HuH-7 (cell line): ENCODE measurements at places on chromosomes 2 and 18.

- peak; percentile 58 for DNase-seq
Measured at GRCh38 chr2:10366601-10367270, 64.0 kb downstream of the HPCAL1 start.

DNA sequence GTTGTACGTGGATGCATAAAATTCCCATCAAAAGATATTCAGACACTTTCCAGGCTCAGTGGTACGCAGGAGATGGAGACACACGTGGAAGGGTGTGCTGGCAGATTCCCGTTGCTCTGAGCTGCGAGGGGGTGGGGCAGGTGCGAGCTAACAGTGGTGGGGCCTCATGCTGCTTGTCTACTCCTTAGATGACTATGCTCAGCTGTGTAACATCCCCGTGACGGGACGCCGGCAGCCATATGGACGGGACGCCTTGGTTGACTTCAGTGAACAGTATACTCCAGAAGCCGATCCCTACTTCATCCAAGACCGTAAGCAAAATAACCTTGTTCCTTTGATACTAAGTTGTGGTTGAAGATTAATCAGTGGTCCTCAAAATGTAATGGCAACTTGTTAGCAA lies 87.5 kb upstream of the RASGRP3 start:
- DNase-seq: no peak

DNA sequence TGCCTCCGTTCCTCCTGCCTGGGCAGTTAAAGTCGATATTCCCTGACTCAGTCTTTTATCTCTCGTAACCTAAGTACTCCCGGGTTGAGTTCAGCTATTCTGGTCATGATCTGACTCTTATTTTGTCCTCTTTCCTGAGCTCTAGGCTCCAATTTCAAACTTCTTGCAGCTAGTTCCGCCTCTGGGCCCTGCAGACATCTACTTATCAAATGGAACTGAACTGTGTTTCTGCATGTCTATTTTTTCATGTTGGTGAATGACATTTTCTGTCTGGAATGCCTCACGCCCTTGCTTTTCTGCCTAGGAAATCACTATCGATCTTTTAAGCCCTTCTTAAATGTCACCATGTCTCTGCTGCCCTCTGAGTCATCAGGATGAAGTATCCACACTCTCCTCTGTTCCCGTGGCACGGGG lies 101.5 kb downstream of the VAPA start:
- no peak for DNase-seq

DNA sequence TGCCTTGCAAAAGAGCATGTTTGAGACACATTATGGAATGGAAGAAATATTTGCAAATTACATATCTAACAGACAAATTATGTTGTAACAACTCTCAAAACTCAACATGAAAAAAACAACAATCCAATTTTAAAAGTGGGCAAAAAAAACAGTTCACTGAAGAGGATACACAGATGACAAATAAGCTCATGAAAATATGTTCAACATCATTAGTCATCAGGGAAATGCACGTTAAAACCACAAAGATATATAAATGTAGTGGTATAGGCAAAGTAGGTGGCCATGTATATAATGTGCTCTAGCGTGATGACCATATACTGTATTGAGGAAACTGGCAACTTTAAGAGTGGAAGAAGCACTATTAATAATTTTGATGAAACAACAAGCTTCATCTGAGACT lies 220.1 kb downstream of the IRS1 start:
- DNase-seq: no peak

- DNase-seq: no peak
Measured at GRCh38 chr2:160522951-160523710, 29.5 kb upstream of the RBMS1 start.

DNA sequence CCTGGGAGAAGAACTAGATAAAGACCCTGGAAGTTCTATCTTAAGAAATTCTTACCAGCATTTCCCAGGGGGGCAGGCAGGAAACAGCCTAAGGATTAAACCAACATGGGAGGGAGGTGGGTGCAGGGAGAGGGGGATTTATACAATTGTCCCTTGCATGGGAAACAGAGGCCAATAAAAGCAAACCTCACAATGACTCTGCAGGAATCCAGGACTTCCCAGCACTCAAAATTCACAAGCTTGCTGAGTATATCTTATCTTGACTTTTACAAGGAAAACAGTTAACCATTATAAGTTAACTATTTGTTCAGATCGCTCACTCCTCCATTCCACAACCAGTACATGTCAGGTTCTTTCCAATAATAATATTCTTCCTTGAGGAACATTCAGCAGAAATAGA lies 241.3 kb downstream of the MREG start:
- DNase-seq: peak; percentile 26

- DNase-seq: no peak
Measured at GRCh38 chr2:15667809-15668556, 76.3 kb downstream of the DDX1 start.

DNA sequence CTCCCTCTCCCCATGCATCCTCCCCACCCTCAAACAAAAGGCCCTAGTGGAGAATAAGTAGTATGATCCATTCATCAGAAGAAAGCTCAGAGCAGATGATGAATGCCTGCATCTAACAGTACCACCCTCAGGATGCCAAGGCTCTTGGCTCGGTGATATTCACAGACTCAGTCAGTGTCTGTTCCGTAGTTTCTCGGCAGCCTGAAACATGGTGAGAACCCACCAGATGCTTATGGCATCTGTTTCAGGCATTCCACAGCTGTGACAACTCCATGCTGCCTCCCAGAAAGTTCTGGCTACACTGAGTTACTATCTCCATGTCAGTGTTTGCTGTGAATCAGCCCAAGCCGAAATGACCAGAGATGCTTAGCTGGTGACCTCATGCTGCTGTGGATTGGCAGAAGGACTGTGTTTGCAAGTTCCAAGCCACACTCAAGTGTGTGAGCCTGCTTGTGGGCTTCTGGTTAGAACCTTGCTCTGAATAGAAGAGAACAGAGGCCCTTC lies 83.9 kb downstream of the WDSUB1 start:
- no peak for DNase-seq

DNA sequence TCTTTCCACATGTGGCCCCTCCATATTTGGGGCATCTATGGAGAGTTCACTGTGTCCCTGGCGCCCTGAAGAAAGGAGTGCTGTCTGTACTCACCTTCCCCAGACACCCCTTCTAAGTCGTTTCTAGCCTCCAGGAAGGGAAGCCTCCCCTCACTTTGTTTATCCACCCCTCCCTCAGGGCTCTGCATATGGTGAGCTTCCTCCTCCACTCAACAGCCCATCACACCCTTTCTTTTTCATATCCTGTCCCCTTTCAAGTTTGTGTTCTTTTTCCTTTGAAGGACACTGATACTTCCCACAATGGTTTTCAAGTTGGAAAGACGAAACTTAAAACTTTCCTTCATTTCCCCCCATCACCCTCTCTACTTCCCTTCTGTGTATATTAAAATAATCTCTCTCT lies 291.4 kb upstream of the POU3F3 start:
- no peak for DNase-seq

DNA sequence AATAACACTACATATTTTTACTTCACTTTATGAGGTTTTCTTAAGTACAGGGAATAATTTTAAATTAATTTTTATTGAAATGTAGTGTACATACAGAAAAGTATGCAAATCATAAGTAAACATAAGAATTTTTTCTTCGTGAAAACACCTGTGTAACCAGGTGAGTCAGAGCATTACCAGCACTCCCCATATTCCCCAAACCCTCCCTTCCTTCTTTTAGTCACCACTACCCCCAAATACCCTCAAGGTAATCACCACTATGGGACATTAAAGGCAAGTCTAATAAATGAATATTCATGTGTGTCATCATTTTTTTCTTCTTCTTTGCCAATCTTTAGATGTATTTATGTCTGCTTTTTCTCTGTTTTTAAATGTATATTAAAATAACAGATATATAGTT lies 139.9 kb upstream of the LTBP1 start:
- no peak for DNase-seq

DNA sequence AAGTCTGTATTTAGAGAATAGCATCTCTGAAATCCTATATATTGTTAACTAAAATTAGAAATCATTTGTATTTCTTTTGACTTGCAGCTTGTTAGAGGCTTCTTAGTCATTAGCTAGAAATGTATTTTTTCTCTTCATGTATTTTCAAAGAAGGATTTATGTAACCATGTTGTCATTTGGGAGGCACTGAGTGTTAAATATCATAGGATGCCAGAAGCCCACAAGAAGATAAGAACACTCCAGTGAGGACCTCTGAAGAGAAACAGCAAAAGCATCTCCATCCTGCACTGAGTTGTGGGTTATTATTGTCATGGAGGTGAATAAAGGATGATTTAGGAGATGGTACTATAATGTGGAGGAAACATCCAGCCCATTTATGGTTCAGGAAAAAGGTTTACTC lies 93.5 kb downstream of the UBE2E3 start:
- no peak for DNase-seq

DNA sequence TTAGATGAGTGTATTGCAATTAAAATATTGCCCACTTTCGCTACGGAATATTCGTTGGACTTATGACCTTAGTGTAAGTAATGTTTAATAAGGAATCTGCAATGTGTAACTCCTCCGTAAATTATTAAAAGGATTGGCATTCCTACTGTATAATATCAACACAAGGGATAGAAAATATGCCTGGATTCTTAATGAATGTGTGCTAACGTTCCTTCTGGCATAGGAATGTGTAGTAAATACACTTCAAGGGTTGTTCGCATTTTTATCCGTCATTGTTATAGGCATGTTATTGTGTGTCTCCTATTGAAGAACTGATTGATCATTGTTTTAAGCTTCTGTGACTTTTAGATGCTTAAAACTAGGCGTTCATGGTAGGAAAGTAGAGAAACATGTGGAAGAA lies 134.5 kb downstream of the NEDD4L start:
- DNase-seq: no peak

- DNase-seq: no peak
Measured at GRCh38 chr2:140502951-140503630, 1627.7 kb downstream of the LRP1B start.

DNA sequence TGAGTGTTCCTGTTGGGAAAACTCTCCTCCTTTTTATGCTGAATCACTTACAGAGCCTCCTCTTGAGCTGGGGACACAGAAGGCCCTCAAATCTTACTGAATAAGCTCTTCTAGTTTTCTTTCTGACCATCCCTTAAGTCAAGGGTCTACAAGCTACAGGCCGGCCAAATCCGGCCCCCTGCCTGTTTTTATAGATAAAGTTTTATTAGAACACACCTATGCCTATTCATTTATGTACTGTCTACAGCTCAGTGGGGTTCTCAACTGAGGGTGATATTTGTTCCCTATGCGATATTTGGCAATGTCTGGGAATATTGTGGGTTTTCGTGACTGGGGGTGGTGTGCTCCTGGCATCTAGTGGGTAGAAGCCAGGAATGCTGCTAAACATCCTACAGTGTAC lies 14.0 kb downstream of the CDC42EP3 start:
- DNase-seq: no peak

GRCh38 chr18:61556862-61557261 lies 223.6 kb downstream of the CDH20 start:
- no peak for DNase-seq

DNA sequence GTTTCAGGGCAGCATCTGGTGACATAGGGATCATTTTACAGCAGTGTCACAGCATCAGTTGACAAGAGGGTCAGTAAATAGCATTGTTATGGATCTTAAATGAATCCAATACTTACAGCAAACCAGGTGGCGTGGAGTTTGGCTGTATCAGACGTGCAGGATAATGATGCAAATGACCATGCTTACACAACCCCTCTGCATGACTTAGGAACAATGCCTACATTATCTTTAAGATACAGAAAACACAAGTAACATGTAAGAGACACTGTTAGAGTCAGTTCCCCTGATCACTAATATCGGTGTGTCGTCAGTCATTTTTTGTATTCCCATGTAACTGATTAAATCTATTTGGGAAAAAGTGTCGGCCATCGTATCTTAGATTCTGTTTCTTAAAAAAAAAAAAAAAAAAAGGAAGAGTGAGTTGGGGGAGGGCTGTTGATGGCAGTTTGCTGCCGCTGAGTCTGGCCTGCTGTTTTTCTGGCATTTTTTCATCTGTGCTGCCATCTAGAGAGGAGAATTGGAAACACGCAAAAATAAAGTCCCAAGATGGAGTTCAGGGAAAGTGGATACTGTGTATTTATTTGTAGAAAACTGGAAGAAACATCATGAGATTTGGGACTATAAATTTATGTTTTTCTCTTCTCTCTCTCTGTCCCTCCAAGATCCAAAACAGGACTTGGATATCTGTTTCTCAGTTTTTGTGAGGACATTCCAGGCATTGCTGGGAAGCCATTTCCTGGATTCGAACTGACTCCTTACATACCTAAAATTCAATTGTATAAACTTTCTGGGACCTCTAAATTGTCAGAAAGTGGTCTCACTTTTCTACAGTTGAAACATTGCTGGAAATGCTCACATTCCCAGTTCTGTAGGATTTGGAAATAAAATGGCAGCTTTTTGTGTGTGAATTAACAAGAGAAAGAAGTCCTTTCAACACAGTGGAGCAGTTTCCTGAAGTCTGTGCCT lies 60.3 kb upstream of the AGPS start:
- peak; percentile 29 for DNase-seq

GRCh38 chr2:69477627-69478026 lies 40.4 kb upstream of the NFU1 start:
- no peak for DNase-seq

- DNase-seq: no peak
Measured at GRCh38 chr2:209614690-209615369, 156.8 kb upstream of the UNC80 start.

GRCh38 chr2:96970910-96971309 lies 15.5 kb downstream of the FAM178B start:
- no peak for DNase-seq

DNA sequence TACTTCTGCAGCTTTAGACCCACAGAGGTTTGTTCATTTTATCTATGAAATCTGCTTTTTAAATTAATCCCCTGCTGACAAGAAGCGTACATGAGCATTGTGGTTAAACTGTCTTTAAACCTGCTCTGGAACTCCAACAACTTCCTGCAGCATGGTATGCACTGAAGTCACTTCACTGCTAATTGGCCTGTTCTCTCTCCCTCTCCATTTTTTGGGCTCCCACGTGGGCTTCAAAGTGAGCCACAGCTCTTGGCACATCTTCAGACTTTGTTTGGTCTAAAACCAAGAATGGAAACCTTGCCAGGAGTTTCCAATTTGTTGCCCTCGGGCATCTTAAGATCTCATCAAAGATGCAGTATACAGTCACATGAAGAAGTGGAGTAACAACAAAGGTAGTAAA lies 311.4 kb downstream of the LRRTM1 start:
- no peak for DNase-seq

DNA sequence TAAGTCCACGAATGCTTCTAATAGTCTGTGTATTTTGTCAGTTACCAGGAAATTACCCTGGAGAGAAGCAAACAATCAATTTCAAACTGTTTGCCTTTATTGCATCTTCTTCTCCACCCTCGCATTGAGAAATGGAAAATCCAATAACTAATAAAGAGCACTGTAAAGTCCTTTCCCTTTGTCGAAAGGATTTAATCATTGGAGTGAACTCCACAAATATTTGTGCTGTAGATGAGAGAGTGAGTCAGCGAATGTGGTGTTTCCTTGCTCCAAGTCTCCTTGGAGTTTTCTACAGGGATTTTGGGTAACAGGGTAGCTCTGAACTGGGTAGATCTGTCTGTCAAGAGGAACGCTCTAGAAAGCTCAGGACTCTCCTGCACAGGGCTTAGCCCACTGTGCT lies 240.2 kb downstream of the KCNS3 start:
- DNase-seq: no peak

- DNase-seq: no peak
Measured at GRCh38 chr2:43270930-43271615, 44.7 kb upstream of the ZFP36L2 start.
